ENCODE measurements at places on chromosomes 4 and X. TPM values are rescaled to one million over a fixed set of nuclear protein-coding genes. Genes with fewer than 3 reads are reported as not detected.

The OR13H1 gene
- not detected for total RNA-seq

The ADH1C gene
- total RNA-seq: not detected

The CLNK gene
- total RNA-seq: not detected

The MAGEA11 gene
- total RNA-seq: not detected

The NIPAL1 gene
- total RNA-seq: 1.1 TPM

The RGN gene
- total RNA-seq: 2.8 TPM

The GPR119 gene
- total RNA-seq: not detected

- DNase-seq: no peak
Measured at GRCh38 chr4:142566777-142567176, 279.3 kb downstream of the INPP4B start.

DNA sequence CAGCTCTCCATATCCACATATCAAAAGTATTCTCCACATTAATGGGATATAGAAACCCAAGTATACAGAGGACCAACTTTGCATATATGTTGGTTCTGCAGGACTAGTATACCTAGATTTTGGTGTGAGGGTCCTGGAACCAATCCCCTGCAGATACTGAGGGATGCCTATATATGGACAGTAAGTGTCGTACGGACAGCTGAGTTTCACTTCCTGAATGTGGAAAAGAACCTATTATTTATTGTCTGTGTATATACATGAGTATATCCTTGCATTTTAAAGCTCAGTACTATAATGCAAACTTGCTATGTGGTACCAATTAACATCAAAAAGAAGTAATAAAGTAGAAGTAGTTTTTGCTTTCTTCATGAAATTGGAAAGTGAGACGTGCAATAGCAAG is 101.9 kb downstream of the FBXW7 start:
- DNase-seq: no peak

- no peak for DNase-seq
Measured at GRCh38 chr4:173185847-173186510, 17.4 kb downstream of the GALNT7 start.

DNA sequence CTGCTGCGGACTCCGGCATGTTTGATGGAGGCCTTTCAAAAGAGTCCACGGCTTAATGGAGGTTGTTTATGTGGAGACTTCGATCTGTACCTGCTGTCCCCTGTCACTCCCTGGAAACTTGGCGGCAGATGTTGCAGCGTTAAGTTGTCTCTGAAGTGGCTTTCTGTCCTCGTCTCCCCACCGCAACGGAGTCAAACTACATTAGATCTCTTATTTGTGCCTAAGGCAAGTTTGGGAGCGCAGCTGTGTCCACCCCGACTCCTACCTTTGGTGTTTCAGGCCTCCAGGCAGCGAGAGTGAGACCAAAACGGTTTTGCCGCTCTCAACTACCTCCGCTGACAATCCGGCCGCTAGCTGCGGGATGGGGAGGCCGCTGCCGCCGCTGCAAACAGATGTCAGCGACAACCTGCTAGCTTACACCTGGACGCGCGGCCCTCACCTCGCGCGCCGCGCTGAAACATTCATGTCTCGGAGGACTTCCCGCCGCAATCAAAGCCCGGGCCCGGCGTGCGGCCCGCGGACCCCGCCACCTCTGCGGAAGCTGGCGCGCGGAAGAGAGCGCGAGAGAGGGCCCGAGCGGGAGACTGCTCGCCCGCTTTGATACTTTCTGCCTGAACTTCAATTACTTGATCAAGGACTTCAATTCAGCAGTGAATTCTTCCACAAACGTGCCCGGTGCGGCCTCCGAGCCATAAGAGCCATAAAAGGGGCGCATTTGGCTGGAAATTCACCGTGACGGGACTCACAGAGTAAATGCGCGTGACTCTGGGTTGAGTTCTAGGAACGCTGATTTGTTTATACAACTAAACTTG is 108.4 kb downstream of the ANTXR2 start:
- no peak for DNase-seq

DNA sequence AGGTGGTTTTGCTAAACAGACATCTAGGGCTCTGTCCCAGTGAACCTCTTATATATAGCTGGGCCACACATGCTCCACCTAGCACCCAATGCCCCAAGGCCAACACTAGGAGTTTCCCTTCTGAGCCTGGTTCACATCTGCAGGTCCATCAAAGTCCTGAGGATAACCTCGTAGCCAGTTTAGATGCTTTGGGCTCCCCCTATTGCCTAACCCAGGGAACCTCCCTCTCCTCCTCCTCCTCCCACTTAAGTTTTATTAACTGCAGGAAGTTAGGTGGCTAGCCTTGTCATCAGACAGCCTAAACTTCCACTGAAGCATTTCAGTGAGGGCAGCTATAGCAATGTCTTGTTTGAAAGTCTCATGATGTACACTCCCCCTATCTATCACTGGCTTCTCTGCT is 88.0 kb downstream of the GUCY2F start:
- DNase-seq: no peak

- DNase-seq: no peak
Measured at GRCh38 chr4:125319311-125319710, 4.6 kb downstream of the FAT4 start.

- DNase-seq: peak; percentile 37
Measured at GRCh38 chr4:157271166-157271869, 50.8 kb downstream of the GRIA2 start.

GRCh38 chr4:121165206-121165605 is 1.1 kb upstream of the TNIP3 start:
- DNase-seq: no peak

GRCh38 chr4:58499182-58499581 is 1389.0 kb upstream of the IGFBP7 start:
- DNase-seq: no peak

GRCh38 chr4:134343656-134344055 is 142.1 kb upstream of the PABPC4L start:
- no peak for DNase-seq
